ENCODE measurements at places on chromosomes 12 and 14. TPM values are rescaled to one million over a fixed set of nuclear protein-coding genes. Genes with fewer than 3 reads are reported as not detected.

PDE3A gene
- total RNA-seq: 52.8 TPM

KCNC2 gene
- total RNA-seq: not detected

TAS2R7 gene
- total RNA-seq: not detected

CHURC1 gene
- 65.4 TPM for total RNA-seq

TMEM120B gene
- 7.9 TPM for total RNA-seq

SOX5 gene
- 18.1 TPM for total RNA-seq

LRP1-AS gene
- not detected for total RNA-seq

RHEBL1 gene
- total RNA-seq: 0.38 TPM

TMTC1 gene
- 54.7 TPM for total RNA-seq

Measured in posterior vena cava (tissue), 2 donors.